ENCODE measurements at places on chromosomes 11 and 22.

DNA sequence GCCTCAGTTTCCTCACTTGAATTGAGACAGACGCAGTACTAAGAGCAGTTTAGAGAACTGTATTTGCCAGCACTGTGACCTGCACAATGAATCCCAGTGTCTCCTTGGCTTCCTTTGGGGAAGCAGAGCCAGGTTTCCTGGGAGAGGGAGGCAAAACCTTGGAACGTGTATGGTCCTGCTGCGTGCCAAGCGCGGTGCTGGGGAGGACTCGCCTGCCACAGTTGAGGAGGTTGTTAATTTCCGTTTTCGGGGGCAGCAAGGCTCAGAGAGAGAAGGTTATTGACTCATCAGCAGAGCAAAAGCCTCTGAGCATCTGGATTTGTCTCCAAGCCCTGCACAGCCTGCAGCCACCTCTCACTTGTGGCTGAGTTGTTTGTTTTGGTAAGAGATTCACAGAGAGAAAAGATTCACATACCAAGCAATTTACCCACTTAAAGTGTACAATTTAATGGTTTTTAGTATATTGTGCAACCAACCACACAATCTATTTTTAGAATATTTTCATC, 10.8 kb downstream of the SYT12 start:
- DNase-seq: no peak

- DNase-seq: no peak
Measured at GRCh38 chr11:62245271-62245753, 3.3 kb downstream of the SCGB1D2 start.

GRCh38 chr22:45235101-45235777, 5.5 kb downstream of the KIAA0930 start:
- no peak for DNase-seq

DNA sequence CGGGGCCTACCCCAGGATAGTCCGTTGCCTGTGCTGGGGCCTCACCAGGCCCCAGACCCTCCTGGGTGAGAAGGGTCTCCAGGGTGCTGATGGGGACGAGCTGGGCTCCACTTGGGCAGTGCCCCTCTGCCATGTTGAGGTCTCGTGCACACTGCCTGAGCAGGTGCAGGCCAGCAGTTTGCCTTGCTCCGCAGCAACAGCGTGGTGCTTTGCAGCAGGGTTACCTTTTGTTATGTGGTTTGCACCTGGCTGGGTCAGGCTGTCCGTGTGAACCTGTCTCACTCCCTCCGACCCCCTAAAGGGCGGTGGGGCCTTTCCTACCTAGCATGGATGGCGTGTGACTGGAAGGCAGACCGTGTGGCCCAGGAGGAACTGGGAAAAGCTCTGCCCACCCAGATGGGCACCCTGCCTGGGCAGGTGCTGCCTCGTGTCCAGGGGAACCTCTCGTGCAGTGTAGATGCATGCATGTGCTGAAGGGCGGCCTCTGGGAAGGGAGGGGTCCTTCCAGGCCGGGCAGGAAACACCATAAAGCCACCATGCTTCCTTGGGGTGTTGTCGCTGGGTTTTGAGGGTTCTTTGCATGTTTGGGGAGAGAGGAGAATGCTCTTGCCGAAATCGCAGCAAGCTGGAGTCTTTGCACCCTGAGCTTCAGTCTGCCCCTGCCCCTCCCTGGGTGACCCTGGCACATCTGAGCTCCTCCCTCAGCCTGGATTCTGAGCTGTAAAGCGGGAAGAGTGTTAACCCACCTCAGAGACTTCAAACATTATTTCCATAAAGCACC, 75.4 kb upstream of the PPARA start:
- no peak for DNase-seq

- no peak for DNase-seq
Measured at GRCh38 chr11:36743039-36743438, 145.0 kb upstream of the RAG2 start.

DNA sequence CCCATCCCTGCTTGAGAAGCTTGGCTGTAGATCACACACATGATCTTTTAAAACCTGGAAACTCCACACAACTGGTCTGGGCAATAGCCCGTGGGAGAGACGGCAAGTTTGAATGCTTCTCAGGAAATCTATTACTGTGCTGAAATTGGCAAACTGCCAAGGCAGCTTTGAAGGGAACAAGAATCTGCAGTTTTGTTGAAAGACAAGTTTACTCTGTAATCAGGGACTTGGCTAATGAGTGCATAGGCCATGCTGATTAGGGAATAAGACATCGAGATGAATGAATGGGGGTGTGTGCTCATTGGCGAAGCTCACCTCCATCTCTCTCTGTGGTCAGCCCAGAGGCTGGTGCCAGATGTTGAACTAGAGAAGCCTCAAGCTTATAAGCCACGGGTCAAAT, 218.8 kb downstream of the HIPK3 start:
- no peak for DNase-seq

- DNase-seq: peak; percentile 39
Measured at GRCh38 chr11:6755303-6755952, 16.3 kb downstream of the OR2AG2 start.

- DNase-seq: no peak
Measured at GRCh38 chr11:134768463-134768862, 356.4 kb upstream of the B3GAT1 start.

DNA sequence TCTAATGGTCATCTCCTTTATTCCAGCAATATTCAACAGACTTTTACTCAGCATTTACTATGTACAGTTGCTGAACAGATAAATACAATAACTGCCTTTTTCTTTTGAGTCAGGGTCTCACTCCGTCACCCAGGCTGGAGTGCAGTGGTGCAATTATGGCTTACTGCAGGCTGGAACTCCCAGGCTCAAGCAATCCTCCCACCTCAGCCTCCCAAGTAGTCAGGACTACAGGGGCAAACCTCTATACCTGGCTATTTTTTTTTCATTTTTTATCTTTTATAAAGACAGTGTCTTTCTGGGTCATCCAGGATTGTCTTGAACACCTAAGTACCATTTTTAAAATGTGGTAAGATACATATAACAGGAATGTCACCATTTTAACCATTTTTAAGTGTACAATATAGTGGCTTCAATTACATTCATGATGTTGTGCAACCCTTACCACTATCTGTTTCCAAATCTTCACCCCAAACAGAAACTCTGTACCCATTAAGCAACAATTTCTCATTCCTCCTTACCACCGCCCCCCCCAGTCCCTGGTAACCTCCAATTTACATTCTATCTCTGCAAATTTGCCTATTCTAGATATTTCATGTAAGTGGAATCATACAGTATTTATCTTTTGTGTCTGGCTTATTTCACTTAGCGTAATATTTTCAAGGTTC, 67.8 kb downstream of the MIAT start:
- DNase-seq: no peak

GRCh38 chr11:11211888-11212287, 141.2 kb downstream of the CSNK2A3 start:
- no peak for DNase-seq

Data from glutamatergic neuron (in vitro differentiated cells).